ENCODE measurements at places on chromosomes 7 and 10.

- DNase-seq: no peak
These were observed 154.9 kb upstream of the TNRC18 start for GRCh38 chr7:5578495-5578894.

GRCh38 chr7:106112972-106113421, 885 bp upstream of the SYPL1 start:
- DNase-seq: no peak

- DNase-seq: no peak
These were observed 19.8 kb downstream of the ERCC6 start for GRCh38 chr10:49518982-49519578.

GRCh38 chr7:43612128-43612527, 29.2 kb downstream of the STK17A start:
- no peak for DNase-seq

GRCh38 chr7:3408814-3409595, 108.0 kb downstream of the SDK1 start:
- DNase-seq: no peak

Data from AG09319 (cell line).